ENCODE measurements at places on chromosomes 16 and 17. TPM values are rescaled to one million over a fixed set of nuclear protein-coding genes. Genes with fewer than 3 reads are reported as not detected.
A peak's percentile ranks its signal among the peaks of the same experiment; 100 is the strongest.

DNA sequence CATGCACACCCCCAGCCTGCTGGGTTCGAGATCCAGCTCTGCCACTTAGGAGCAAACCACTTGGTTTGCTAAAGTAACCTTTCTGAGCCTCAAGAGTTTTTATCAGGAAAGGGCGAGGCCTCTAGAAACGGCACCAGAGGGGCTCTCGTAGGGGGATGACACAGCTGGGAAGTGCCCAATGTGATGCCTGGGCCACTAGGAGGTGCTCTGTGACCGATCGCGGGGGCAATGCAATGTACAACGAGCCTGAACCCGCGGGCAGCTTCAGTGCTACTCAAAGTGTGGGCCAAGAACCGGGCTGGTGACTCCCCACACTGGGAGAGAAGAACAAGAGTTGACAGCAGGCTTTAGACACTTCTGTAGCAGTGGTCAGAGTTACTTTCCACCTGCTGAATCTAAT, 9.4 kb downstream of the C16orf89 start:
- no peak overlapping the region for H3K27ac ChIP-seq
- no peak overlapping the region for H3K4me3 ChIP-seq
- no peaks in the 10 kb centered on the region for H3K36me3 ChIP-seq

The KLHL11 gene
- total RNA-seq = 21.7 TPM

DNA sequence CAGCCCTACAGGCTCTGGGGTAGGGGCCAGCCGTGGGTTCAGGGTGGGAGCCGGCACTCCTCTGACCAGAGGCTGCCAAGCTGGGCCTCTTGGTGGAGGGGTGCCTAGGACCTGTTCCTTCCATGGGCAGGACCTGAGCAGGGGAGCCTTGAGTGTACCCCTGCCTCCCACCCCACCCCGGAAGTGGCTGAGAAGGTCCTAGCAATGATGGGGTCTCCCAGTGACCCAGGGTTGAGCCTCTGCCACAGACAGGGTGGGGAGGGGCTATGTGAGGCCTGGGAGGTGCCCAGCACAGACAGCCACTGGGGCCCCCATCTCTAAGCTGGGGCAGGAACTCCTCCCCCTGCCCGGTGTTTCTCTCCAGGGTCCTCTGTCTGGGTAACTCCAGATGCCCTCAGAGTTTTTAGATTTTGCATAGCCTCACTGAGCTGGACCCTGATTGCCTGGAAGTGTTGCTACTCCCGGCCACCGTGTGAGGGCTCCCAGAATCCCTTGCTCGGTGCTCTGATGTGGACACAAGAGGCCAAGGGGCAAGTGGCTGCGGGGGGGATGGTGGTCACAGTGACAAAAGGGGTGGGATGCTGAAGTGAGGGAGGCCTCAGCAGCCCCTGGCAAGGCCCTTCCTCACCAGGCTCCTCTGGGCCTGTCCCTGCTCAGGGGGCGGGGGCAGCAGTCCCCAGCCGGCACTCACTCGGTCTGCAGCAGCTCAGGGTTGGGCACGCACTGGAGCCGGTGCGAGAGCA, 6.4 kb upstream of the MTSS2 start:
- no peak overlapping the region for H3K27ac ChIP-seq
- no peaks in the 10 kb centered on the region for H3K4me1 ChIP-seq
- no peaks in the 10 kb centered on the region for H3K36me3 ChIP-seq

The FOXC2 gene
- not detected for total RNA-seq

DNA sequence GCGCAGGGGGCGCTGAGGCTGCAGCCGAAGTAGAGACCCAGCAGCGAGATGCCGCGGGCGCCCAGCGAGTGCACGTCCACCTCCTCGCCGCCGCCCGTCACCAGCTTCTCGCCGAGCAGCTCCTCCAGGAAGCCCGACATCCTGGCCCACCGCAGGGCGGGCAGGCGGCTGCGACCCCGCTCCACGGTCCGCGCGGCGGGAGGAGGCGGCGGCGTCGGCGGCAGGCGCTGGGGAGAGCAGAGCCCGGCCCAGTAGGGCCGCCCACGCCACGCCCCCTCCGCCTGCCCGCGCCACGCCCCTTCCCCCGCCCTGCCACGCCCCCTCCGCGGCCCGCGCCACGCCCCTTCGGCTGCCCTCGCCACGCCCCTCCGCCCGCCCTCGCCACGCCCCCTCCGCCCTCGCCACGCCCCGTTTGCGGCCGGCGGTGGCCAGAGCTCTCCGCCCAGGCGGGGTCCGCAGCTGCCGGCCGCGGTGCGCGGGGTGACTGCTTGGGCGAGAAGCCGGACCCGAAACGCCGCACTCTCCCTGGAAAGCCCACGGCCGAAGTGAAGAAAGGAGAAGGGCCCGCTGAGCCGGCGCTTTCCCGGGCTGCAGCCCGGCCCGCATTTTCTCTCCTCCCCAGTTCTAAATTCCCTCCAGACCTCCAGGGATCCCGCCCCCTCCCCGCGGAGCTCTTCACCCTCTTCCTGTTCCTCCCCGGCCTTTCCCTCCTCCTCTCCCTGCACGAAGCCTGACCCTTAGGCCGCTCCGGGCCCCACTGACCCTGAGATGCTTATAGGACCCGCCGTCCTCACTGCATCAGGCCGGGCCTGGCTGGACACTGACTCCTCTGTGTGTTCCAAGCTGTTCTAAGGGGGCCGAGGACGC, at the start of gene NXN:
Gene NXN, minus strand, starts transcription at position 238 of the 867 bp plus-strand sequence.
- peak; percentile 84 for DNase-seq
- H3K4me3 ChIP-seq = no peak within 1 kb of the TSS
- no peaks in the 10 kb centered on the region for H3K36me3 ChIP-seq
- H3K4me1 ChIP-seq = peaks cover 24% of the 10 kb centered on the region
- H3K27ac ChIP-seq = peak within 1 kb of the TSS; percentile 41
- H3K27me3 ChIP-seq = peaks cover 19% of the 10 kb centered on the region

DNA sequence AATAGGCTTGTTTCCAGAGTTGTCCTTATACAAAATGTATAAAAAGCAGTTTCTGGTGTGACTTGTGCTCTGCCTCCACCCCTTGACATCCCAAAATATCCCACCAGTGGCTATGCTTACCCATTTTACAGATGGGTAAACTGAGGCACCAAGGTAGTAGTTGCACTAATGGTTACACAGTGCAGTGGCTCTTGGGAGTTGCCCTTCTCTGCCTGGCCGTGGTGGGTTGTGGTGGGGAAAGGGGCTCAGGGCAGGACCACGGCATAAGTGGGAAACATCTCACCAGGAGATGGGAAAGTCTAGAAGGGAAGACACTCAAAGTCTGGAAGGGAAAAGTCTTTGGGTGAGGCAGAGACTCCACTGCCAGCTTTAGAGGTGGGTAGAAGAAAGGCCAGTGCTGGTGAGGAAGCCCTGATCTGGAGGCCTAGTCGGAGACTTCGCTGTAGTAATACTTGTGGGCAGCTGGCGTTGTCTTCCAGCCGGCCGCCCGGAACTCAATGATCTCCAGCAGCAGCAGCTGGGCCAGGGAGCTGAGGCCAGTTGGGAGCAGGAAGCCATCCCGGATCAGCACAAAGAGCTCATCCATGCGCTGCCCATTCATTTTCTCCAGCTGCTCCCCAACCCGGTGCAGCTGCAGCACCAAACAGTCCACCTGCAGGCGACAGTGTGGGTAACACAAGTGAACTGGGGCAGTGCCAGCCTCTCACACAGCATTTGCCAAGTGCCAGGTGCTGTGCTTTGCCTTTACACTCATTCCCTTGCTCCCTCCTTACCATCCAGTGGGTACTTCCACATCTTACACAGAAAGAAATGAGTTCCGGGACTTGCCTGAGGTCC, 4.5 kb downstream of the MIF4GD start:
- H3K27me3 ChIP-seq = no peaks in the 10 kb centered on the region
- H3K4me3 ChIP-seq = no peak overlapping the region
- no peak for DNase-seq

The DNASE1L2 gene
- 0.37 TPM for total RNA-seq

DNA sequence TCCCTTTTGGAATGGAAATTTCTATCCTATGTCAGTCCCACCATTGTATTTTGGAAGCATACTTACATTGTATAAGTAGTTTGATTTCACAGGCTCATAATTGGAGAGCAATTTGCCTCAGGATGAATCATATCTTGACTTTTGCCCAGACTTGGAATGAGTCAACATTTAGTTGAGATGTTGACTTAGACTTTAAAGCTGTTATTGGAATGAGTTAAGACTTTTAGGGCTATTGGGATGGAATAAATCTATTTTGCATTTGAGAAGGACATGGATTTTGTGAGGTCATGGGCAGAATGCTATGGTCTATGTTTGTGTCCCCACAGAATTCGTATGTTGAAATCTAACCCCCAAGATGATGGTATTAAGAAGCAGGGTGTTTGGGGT, 12.2 kb upstream of the ZNF594 start:
- H3K27me3 ChIP-seq = no peaks in the 10 kb centered on the region
- no peaks in the 10 kb centered on the region for H3K36me3 ChIP-seq
- H3K4me3 ChIP-seq = no peak overlapping the region
- no peak overlapping the region for H3K27ac ChIP-seq
- no peak for DNase-seq

The ZFP3 gene
- total RNA-seq = 2.5 TPM

DNA sequence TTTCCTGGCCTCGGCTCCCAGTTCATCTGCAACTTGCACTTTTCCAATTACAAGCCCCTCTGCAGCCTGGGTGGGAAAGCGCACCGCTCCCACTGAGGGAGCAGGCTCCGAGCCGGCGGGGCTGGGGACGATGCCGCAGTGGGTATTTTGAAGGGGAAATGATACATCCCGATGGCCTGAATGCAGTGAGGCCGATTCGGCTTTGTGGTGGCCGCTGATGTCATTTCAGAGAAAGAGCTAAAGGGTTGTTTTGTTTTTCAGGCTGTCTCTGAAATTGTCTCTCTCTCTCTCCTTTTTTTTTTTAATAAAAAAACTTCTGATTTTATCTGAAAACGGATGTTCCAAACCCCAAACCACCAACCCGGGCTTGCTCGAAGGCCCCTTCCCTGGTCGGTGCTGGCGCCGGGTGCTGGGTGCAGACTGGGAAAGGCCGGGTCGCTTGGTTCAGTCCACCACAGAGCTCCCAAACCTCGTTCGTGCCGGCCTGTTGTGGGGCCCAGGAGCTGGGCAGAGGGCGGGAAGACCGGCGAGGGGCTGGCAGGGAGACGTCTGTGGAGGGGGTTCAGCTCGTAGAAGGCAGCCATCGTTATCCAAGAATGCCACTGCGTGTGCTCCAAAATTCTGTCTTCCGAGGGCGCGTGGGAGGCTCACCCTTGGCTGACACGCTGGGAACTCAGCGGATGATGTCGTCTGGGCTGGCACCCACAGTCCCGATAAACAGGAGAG, 102.8 kb downstream of the FOXL1 start:
- no peak overlapping the region for H3K27ac ChIP-seq
- no peak for DNase-seq
- H3K4me1 ChIP-seq = no peaks in the 10 kb centered on the region
- no peaks in the 10 kb centered on the region for H3K27me3 ChIP-seq

GRCh38 chr16:47461598-47462266, 601 bp downstream of the PHKB start:
- H3K27ac ChIP-seq = peak overlapping the region; percentile 89
- H3K36me3 ChIP-seq = peaks cover 10% of the 10 kb centered on the region
- H3K27me3 ChIP-seq = no peaks in the 10 kb centered on the region
- peak; percentile 27 for DNase-seq
- H3K4me1 ChIP-seq = peaks cover 61% of the 10 kb centered on the region

The KCNJ12 gene
- 0.15 TPM for total RNA-seq

GRCh38 chr16:55529018-55529417, 20.1 kb downstream of the LPCAT2 start:
- no peak overlapping the region for H3K27ac ChIP-seq
- no peaks in the 10 kb centered on the region for H3K4me1 ChIP-seq
- DNase-seq = no peak
- H3K36me3 ChIP-seq = no peaks in the 10 kb centered on the region
- no peaks in the 10 kb centered on the region for H3K27me3 ChIP-seq

DNA sequence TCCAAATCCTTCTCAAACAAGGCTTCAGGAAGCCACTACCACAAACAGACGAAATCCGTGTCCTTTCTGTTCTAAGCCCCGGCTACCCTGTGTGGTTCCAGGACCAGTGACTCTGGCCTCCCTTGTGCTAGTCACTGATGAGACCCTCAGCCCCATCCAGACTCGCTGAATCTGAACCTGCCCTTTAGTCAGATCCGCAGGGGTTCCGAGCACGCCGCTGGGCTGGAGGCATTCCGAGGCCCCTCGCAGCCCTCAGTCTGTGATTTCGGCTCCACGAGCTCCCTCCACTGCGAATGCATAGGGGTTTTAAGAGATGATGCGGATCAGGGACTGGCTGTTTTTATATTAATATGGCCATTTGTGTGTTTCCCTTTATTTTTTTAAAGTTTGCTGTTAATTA, 292.7 kb downstream of the IRF8 start:
- no peak for DNase-seq
- no peaks in the 10 kb centered on the region for H3K27me3 ChIP-seq
- H3K27ac ChIP-seq = no peak overlapping the region
- H3K36me3 ChIP-seq = no peaks in the 10 kb centered on the region

- peak; percentile 67 for DNase-seq
- H3K27me3 ChIP-seq = no peaks in the 10 kb centered on the region
- no peak overlapping the region for H3K27ac ChIP-seq
- peaks cover 9% of the 10 kb centered on the region for H3K4me1 ChIP-seq
Observed at GRCh38 chr16:19071811-19072777, 4.7 kb downstream of the COQ7 start.

GRCh38 chr16:73216932-73217331, 169.0 kb upstream of the ZFHX3 start:
- H3K36me3 ChIP-seq = no peaks in the 10 kb centered on the region
- H3K4me3 ChIP-seq = no peak overlapping the region
- H3K27me3 ChIP-seq = no peaks in the 10 kb centered on the region
- no peak for DNase-seq
- H3K27ac ChIP-seq = no peak overlapping the region

DNA sequence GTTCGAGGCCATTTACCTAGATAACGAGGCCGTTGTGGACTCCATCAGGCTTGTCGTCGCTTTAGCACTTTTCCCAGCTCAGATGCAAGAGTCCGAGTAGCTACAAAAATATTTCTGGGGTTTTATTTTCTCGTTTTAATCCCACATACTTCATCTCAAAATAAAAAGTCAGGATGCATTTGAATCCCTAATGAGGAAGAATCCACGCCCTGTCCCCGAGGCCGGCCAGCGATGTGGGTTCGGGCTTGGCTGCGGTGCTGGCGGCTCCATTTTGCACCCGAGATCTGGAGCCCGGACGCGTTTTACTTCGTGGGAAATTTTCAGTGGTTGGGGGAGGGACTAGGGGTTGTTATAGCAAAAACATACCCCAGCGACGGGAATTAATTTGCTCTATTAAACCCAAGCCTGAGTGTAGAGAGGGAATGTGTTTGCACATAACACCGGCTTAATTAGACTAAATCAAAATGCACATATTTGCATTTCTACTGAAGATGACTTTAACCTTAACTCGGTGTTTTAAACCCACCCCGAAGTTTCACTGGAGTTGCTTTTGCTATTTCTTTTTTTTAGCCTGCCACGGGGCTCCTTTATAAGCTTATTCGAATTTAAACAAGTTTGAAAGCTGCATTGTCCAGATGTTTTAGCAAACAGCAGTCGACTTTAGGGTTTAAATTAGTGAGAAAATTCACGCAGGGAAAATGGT, 4.8 kb downstream of the IRX5 start:
- H3K36me3 ChIP-seq = no peaks in the 10 kb centered on the region
- no peak overlapping the region for H3K4me3 ChIP-seq
- no peak for DNase-seq
- H3K27ac ChIP-seq = no peak overlapping the region
- H3K27me3 ChIP-seq = peaks cover 24% of the 10 kb centered on the region

All from CD4-positive, CD25-positive, alpha-beta regulatory T cell (primary cell).